ENCODE measurements at places on chromosomes 7 and 10.

GRCh38 chr10:100374200-100374655 lies 27.2 kb downstream of the SCD start:
- no peaks in the 10 kb centered on the region for H3K27me3 ChIP-seq
- DNase-seq: no peak
- peak overlapping the region; percentile 90 for H3K4me3 ChIP-seq
- peak overlapping the region; percentile 96 for H3K27ac ChIP-seq

GRCh38 chr7:27064159-27064558 lies 31.6 kb downstream of the HOXA1 start:
- peaks cover 8% of the 10 kb centered on the region for H3K4me1 ChIP-seq
- no peaks in the 10 kb centered on the region for H3K27me3 ChIP-seq
- H3K4me3 ChIP-seq: no peak overlapping the region
- H3K27ac ChIP-seq: no peak overlapping the region
- no peak for DNase-seq
- no peaks in the 10 kb centered on the region for H3K36me3 ChIP-seq

DNA sequence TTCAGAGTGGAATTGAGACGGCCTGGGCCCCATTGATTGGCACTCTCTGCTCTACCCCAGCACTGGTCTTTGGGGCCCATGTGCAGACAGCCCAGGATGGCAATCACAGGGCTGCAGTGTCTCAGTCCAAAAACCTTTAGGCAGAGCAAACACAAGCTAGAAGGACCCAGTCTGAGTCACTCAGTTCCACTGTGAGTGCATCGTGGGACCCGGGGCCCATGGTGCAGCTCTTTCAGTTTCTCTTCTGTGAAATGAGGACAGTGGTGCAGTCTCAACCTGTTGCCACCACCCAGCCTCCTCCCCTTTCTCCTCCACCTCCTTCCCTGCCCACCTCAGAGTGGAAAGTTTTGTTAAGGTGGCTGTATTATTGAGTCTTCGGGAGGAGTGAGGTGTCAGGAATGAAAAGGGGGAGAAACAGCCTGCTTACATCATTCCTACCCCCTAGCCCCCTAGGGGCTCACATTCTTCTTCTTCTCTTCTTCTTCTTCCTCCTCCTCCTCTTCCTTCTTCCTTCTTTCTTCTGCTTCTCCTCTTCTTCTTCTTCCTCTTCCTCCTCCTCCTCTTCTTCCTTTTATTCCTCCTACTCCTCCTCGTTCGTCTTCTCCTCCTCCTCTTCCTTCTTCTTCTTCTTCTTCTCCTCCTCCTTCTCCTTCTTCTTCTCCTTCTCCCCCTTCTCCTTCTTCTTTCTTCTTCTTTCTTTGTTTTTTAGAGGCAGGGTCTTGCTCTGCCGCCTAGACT lies 19.5 kb upstream of the CARD11 start:
- no peak overlapping the region for H3K4me3 ChIP-seq
- peaks cover 8% of the 10 kb centered on the region for H3K4me1 ChIP-seq
- no peaks in the 10 kb centered on the region for H3K27me3 ChIP-seq
- no peaks in the 10 kb centered on the region for H3K36me3 ChIP-seq

- DNase-seq: no peak
- H3K27me3 ChIP-seq: no peaks in the 10 kb centered on the region
- H3K27ac ChIP-seq: no peak overlapping the region
- no peak overlapping the region for H3K4me3 ChIP-seq
Observed at GRCh38 chr10:97184971-97185325, 811 bp downstream of the SLIT1 start.

DNA sequence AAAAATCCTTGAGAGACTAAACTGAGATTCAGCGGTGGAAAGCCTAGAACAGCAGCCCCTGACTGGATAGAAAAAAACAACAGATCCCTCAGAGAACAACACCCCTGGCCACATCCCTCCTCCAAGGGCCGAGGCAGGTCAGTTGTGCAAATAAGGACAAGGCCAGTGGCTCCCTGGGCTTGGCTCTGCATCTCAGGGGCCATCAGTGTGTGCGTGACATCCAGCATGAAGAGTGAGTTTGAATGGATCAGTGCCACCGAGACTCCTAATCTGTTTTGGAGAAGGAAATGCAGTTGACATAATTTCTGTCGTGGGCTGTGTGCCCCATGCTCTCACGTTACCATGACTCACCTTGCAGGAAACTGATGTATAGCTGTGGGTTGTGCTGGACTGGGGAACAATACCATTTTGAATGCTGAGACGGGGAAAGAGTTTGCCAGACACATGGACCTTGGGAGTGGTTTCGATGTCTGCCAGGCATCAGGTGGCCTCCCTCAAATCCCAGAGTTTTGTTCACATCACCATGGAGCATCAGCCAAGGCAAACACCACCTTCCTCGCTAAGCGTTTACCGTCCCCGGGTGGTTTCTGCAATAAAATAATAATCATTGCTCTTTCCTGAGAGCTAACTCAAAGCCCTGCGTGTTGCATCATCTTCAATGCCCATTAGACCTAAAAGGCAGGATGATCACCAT lies 153.2 kb upstream of the FZD8 start:
- H3K27ac ChIP-seq: peak overlapping the region; percentile 10
- no peak for DNase-seq
- no peaks in the 10 kb centered on the region for H3K36me3 ChIP-seq
- H3K4me1 ChIP-seq: peaks cover 35% of the 10 kb centered on the region

GRCh38 chr7:76108540-76109233 lies 60.8 kb downstream of the MDH2 start:
- H3K27me3 ChIP-seq: no peaks in the 10 kb centered on the region
- no peak overlapping the region for H3K4me3 ChIP-seq
- no peaks in the 10 kb centered on the region for H3K36me3 ChIP-seq
- DNase-seq: no peak

- H3K27ac ChIP-seq: no peak overlapping the region
- H3K36me3 ChIP-seq: no peaks in the 10 kb centered on the region
- H3K27me3 ChIP-seq: no peaks in the 10 kb centered on the region
- DNase-seq: no peak
- no peak overlapping the region for H3K4me3 ChIP-seq
- peaks cover 65% of the 10 kb centered on the region for H3K4me1 ChIP-seq
Observed at GRCh38 chr10:51251110-51251509, 176.8 kb downstream of the PRKG1 start.

GRCh38 chr10:113063043-113063967 lies 113.3 kb downstream of the TCF7L2 start:
- peaks cover 97% of the 10 kb centered on the region for H3K4me1 ChIP-seq
- peak overlapping the region; percentile 91 for H3K27ac ChIP-seq
- no peaks in the 10 kb centered on the region for H3K36me3 ChIP-seq
- no peak overlapping the region for H3K4me3 ChIP-seq

- no peaks in the 10 kb centered on the region for H3K27me3 ChIP-seq
- H3K4me3 ChIP-seq: no peak overlapping the region
- H3K27ac ChIP-seq: no peak overlapping the region
- H3K36me3 ChIP-seq: no peaks in the 10 kb centered on the region
Observed at GRCh38 chr7:103710247-103710646, 264.2 kb upstream of the SLC26A5 start.

DNA sequence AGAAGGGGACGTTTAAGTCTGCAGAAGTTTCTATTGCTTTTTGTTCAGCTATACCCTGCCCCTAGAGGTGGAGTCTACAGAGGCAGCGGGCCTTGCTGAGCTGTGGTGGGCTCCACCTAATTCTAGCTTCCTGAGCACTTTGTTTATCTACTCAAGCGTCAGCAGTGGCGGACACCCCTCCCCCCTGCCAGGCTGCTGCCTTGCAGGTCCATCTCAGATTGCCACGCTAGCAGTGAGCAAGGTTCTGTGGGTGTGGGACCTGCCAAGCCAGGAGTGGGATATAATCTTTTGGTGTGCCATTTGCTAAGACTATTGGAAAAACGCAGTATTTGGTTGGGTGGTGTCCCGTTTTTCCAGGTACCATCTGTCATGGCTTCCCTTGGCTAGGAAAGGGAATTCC lies 147.3 kb upstream of the PRPS1L1 start:
- H3K27ac ChIP-seq: no peak overlapping the region
- H3K27me3 ChIP-seq: no peaks in the 10 kb centered on the region
- H3K36me3 ChIP-seq: no peaks in the 10 kb centered on the region
- no peak for DNase-seq

DNA sequence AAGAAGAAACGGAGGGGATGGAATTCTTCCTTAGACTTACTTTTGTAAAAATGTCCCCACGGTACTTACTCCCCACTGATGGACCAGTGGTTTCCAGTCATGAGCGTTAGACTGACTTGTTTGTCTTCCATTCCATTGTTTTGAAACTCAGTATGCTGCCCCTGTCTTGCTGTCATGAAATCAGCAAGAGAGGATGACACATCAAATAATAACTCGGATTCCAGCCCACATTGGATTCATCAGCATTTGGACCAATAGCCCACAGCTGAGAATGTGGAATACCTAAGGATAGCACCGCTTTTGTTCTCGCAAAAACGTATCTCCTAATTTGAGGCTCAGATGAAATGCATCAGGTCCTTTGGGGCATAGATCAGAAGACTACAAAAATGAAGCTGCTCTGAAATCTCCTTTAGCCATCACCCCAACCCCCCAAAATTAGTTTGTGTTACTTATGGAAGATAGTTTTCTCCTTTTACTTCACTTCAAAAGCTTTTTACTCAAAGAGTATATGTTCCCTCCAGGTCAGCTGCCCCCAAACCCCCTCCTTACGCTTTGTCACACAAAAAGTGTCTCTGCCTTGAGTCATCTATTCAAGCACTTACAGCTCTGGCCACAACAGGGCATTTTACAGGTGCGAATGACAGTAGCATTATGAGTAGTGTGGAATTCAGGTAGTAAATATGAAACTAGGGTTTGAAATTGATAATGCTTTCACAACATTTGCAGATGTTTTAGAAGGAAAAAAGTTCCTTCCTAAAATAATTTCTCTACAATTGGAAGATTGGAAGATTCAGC lies 158.7 kb upstream of the LANCL2 start:
- no peak overlapping the region for H3K27ac ChIP-seq
- H3K4me1 ChIP-seq: no peaks in the 10 kb centered on the region
- H3K36me3 ChIP-seq: peaks cover 46% of the 10 kb centered on the region
- H3K27me3 ChIP-seq: no peaks in the 10 kb centered on the region
- no peak for DNase-seq
- H3K4me3 ChIP-seq: no peak overlapping the region

All from thoracic aorta (tissue), 2 donors.